ENCODE measurements at places on chromosomes 3 and 15.

- H3K27me3 ChIP-seq = no peaks in the 10 kb centered on the region
- no peak for DNase-seq
- H3K4me3 ChIP-seq = no peak overlapping the region
- no peaks in the 10 kb centered on the region for H3K36me3 ChIP-seq
These were observed 417.3 kb downstream of the OTOL1 start for GRCh38 chr3:161913786-161914389.

- no peak for DNase-seq
- no peak overlapping the region for H3K27ac ChIP-seq
- H3K4me1 ChIP-seq = no peaks in the 10 kb centered on the region
- no peaks in the 10 kb centered on the region for H3K27me3 ChIP-seq
These were observed 77.6 kb downstream of the TOP2B start for GRCh38 chr3:25587094-25587493.

- no peak overlapping the region for H3K4me3 ChIP-seq
- no peak for DNase-seq
- H3K36me3 ChIP-seq = no peaks in the 10 kb centered on the region
- no peak overlapping the region for H3K27ac ChIP-seq
- peaks cover 3% of the 10 kb centered on the region for H3K4me1 ChIP-seq
These were observed 18.0 kb upstream of the C2CD4B start for GRCh38 chr15:62183130-62183529.

GRCh38 chr3:175434561-175434960 lies 575.4 kb downstream of the NAALADL2 start:
- H3K36me3 ChIP-seq = no peaks in the 10 kb centered on the region
- no peaks in the 10 kb centered on the region for H3K4me1 ChIP-seq
- no peak overlapping the region for H3K4me3 ChIP-seq
- H3K27me3 ChIP-seq = no peaks in the 10 kb centered on the region
- no peak overlapping the region for H3K27ac ChIP-seq

DNA sequence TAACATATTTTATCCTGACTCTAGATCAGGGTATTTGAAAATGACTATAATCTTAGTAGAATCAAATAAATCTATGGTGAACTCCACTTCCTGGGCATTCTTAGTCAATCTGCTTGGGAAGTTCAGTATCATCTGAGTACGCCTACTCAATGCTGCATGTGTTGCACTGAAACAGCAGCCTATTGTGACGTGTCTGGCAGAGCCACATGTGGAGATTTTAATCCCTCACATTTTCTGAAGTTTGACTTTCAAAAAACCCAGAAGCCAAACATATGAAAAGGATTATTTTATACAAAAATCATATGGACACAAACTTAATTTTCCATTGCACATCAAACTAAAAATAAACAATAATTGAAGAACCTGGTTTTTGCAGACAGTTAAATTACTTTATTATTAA lies 798.3 kb downstream of the ROBO1 start:
- H3K27me3 ChIP-seq = no peaks in the 10 kb centered on the region
- no peak overlapping the region for H3K4me3 ChIP-seq
- DNase-seq = no peak
- no peak overlapping the region for H3K27ac ChIP-seq

- H3K4me1 ChIP-seq = no peaks in the 10 kb centered on the region
- peaks cover 1% of the 10 kb centered on the region for H3K27me3 ChIP-seq
- no peak overlapping the region for H3K27ac ChIP-seq
- no peak for DNase-seq
- H3K36me3 ChIP-seq = no peaks in the 10 kb centered on the region
These were observed 181.4 kb downstream of the SMAD6 start for GRCh38 chr15:66883284-66883911.

DNA sequence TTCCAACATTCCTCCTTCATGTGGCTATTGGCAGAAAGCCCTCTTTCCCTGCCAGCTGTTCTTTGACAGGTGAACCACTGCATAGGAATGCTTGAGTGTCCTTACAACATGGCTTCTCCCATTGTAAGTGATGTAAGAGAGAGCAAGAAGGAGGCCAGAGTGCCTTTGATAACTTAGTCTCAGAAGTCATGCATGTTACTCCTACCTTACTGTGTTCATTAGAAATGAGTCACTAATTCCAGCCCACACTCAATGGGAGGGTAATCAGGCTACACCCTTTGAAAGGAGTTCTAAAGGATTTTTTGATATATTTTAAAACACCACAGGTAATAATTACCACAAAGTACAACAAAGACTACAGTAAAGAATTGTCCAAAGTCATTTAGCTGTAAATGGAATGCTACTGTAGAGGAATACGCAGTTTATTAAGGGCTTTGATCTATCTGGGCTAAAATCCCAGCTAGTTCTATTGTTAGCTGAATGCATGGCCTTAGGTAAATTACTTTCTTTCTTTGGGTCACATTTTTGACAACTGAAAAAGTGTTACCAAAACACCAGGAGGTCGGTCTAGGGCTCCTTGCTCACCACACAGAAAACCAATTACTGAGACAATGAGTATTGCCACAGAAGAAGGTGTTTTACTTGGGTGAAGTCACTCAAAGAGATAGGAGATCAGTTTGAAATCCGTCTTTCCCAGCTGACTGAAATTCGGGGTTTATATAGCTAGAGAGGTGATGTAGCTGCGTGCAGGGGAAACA lies 154.9 kb downstream of the GRM7 start:
- H3K4me3 ChIP-seq = no peak overlapping the region
- H3K27ac ChIP-seq = no peak overlapping the region
- no peaks in the 10 kb centered on the region for H3K27me3 ChIP-seq
- no peak for DNase-seq

GRCh38 chr15:73681856-73682599 lies 2.2 kb upstream of the CD276 start:
- H3K27ac ChIP-seq = no peak overlapping the region
- DNase-seq = no peak
- H3K27me3 ChIP-seq = peaks cover 41% of the 10 kb centered on the region
- H3K4me3 ChIP-seq = no peak overlapping the region
- H3K36me3 ChIP-seq = no peaks in the 10 kb centered on the region

DNA sequence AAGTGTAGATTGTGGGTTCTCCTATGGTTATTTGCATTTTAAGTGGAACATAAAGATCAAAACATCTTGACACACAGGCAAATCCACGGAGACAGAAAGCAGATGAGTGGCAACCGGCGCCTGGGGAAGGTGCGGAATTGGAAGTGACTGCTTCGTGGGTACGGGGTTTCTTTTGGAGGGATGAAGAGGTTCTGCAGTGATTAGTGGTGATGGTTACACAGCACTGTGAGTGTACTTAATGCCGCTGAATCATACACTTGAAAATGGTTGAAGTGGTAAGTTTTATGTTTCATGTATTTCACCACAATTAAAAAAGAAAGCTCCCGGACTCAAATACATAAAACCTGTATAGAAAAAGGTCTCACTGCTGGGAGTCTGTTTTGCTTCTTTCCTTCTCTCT lies 18.5 kb upstream of the VPS33B start:
- H3K36me3 ChIP-seq = no peaks in the 10 kb centered on the region
- DNase-seq = no peak
- no peak overlapping the region for H3K4me3 ChIP-seq
- H3K4me1 ChIP-seq = peaks cover 4% of the 10 kb centered on the region
- H3K27me3 ChIP-seq = peaks cover 8% of the 10 kb centered on the region

GRCh38 chr3:34869696-34870095 lies 769.6 kb upstream of the ARPP21 start:
- H3K4me3 ChIP-seq = no peak overlapping the region
- DNase-seq = no peak
- H3K36me3 ChIP-seq = no peaks in the 10 kb centered on the region
- no peaks in the 10 kb centered on the region for H3K27me3 ChIP-seq

DNA sequence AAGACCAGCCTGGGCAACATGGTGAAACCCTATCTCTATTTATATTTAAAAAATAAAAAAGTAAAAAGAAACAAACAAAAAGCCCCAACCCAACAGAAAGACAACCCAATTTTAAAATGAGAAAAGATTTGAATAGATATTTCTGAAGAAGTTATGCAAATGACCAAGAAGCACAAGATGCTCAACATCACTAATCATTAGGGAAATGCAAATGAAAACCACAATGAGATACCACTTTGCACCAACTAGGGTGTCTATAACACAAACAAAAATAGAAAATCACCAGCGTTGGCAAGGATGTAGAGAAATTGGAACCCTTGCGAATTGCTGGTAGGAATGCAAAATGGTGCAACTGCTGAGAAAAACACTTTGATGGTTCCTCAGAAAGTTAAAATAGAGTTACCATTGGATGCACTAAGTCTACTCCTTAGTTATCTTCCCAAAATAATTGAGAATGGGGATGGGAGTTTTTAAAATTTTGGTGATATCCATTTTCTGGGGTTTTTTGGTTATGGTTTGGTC lies 45.8 kb upstream of the CCNB2 start:
- peaks cover 69% of the 10 kb centered on the region for H3K36me3 ChIP-seq
- no peak for DNase-seq
- no peak overlapping the region for H3K4me3 ChIP-seq
- peaks cover 24% of the 10 kb centered on the region for H3K4me1 ChIP-seq
- H3K27ac ChIP-seq = no peak overlapping the region

- H3K27ac ChIP-seq = no peak overlapping the region
- H3K27me3 ChIP-seq = no peaks in the 10 kb centered on the region
- H3K4me1 ChIP-seq = peaks cover 3% of the 10 kb centered on the region
- no peak for DNase-seq
These were observed 109.7 kb upstream of the GADL1 start for GRCh38 chr3:31004025-31004678.

- no peak overlapping the region for H3K4me3 ChIP-seq
- no peaks in the 10 kb centered on the region for H3K4me1 ChIP-seq
- DNase-seq = no peak
These were observed 157.9 kb downstream of the STAC start for GRCh38 chr3:36538136-36538749.

GRCh38 chr3:143978263-143978631 lies 6.6 kb downstream of the DIPK2A start:
- peaks cover 29% of the 10 kb centered on the region for H3K4me1 ChIP-seq
- H3K4me3 ChIP-seq = no peak overlapping the region
- H3K27me3 ChIP-seq = no peaks in the 10 kb centered on the region
- no peak for DNase-seq
- no peak overlapping the region for H3K27ac ChIP-seq

DNA sequence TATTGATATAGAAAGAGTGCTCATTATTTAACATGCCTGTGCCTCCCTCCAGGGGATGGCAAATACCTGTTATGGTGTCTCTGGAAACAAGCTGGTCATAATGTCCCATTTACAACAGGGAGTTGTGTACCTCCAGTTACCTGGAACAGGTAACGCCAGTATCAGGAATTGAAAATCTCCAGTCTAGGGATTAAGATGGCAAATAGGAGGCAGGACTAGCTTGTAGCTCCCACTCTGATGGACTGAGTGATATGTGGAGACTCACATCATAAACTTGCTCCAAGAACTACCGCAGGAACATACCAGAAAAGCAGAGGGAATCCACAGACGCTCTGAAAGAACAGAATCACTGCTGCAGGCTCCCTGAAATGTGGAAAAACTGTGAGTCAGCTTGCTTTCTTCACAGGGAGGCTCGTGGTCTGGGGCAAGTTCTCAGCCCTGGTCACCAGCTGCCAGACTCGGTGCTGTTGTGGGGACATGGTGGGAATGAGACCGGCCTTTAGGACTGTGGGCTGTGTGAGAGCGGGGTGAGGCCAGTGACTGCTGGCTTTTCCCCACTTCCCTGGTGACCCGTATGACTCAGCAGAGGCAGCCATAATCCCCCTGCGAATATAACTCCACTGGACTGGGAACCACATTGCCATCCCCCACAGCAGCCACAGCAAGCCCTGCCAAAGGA lies 97.4 kb downstream of the KCNAB1 start:
- H3K4me3 ChIP-seq = no peak overlapping the region
- no peak overlapping the region for H3K27ac ChIP-seq
- H3K27me3 ChIP-seq = peaks cover 11% of the 10 kb centered on the region
- no peaks in the 10 kb centered on the region for H3K4me1 ChIP-seq
- H3K36me3 ChIP-seq = no peaks in the 10 kb centered on the region

DNA sequence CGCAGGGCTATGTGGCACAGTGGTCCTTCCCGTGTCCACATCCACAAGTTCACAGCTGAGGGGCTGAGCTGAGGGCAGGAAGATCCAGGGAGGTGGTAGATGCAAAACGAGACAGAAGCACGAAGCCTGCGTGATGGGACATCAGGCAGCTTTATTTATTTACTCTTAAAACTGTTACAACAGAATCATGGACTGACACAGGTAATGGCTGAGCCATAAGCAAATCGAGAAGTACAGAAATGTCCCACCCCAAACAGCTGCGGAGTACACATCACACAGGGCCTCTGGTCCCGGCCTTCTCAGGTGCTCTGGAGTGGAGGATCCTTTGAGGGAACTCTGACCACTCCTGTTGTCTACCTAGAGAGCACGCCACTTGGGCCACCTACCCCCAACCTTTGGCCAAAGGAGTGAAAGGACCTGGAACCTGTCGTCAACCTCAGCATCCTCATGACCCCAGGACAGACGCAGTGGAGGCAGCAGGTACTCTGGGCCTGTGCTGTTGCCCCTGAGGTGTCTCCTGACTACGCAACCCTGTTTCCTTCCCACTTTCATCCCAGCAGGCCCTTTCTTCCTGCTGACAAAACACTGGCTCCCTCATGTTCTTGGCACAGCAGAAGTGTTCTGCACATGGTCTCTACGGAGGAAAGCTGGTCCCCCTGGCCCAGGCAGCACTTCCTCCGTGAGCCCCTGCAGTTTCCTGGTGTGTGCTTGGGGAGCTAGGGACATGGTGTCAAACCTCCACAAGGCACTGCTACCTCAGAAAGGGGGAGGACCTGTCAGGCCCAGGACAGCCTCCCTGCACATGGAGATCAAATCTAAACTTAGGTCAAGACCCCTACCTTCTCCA lies 47.8 kb downstream of the DHX30 start:
- no peak overlapping the region for H3K4me3 ChIP-seq
- no peaks in the 10 kb centered on the region for H3K27me3 ChIP-seq
- no peak overlapping the region for H3K27ac ChIP-seq
- peaks cover 51% of the 10 kb centered on the region for H3K36me3 ChIP-seq
- no peak for DNase-seq
- no peaks in the 10 kb centered on the region for H3K4me1 ChIP-seq

DNA sequence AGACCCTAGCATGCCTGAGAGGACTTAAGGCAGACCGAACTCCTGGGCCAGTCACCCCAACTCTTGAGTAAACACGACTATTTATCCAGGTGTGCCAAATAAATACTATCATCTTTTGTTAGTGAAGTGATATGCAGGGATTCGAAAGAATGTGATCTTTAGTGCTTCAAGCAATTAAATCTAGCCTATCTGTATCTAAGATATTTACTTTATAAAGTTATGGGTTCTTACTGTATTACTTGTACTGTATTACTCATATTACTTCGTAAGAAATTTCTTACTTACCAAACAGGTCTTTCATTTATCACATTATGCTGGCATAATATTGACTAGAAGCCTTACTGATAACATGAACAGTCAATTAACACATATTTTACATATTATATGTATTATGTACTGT lies 211.6 kb upstream of the NECTIN3 start:
- no peak for DNase-seq
- no peak overlapping the region for H3K27ac ChIP-seq
- no peaks in the 10 kb centered on the region for H3K4me1 ChIP-seq
- H3K36me3 ChIP-seq = no peaks in the 10 kb centered on the region
- H3K27me3 ChIP-seq = peaks cover 4% of the 10 kb centered on the region
- no peak overlapping the region for H3K4me3 ChIP-seq

- peaks cover 6% of the 10 kb centered on the region for H3K4me1 ChIP-seq
- no peak for DNase-seq
- no peaks in the 10 kb centered on the region for H3K27me3 ChIP-seq
- H3K36me3 ChIP-seq = no peaks in the 10 kb centered on the region
These were observed 37.2 kb upstream of the TMEM115 start for GRCh38 chr3:50396502-50396901.

- no peak overlapping the region for H3K4me3 ChIP-seq
- no peak overlapping the region for H3K27ac ChIP-seq
- DNase-seq = no peak
These were observed 278.8 kb downstream of the GABRG3 start for GRCh38 chr15:27249760-27250109.

- DNase-seq = no peak
- H3K36me3 ChIP-seq = no peaks in the 10 kb centered on the region
- no peak overlapping the region for H3K4me3 ChIP-seq
- H3K27ac ChIP-seq = no peak overlapping the region
These were observed 273.8 kb downstream of the CD47 start for GRCh38 chr3:107817076-107817475.
